ENCODE measurements at places on chromosomes 7 and 10. TPM values are rescaled to one million over a fixed set of nuclear protein-coding genes. Genes with fewer than 3 reads are reported as not detected.

- DNase-seq: no peak
Observed at GRCh38 chr10:110793886-110794285, 77.8 kb upstream of the PDCD4 start.

DNA sequence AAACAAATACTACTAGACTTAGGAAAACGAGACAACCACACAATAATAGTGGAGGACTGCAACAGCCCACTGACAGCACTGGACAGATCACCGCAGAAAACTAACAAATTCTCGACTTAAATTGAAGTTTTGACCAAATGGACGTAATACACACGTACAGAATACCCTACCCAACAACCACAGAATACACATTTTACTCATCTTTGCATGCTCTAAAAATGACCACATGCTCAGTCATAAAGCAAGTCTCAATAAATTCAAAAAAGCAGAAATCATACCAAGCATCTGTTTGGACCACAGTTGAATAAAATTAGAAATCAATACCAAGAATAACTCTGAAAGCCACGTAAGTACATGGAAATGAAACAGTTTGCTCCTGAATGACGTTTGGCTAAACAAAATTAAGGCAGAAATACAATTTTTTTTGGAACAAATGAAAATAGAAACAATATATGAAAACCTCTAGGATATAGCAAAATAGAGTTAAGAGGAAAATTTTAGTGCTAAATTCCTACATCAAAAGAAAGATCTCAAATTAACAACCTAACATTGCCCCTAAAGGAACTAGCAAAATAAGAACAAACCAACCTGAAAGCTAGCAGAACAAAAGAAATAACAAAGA is 30.6 kb downstream of the MAPK8 start:
- DNase-seq: no peak

- DNase-seq: no peak
Observed at GRCh38 chr10:2097937-2098336, 360.6 kb upstream of the ADARB2 start.

DNA sequence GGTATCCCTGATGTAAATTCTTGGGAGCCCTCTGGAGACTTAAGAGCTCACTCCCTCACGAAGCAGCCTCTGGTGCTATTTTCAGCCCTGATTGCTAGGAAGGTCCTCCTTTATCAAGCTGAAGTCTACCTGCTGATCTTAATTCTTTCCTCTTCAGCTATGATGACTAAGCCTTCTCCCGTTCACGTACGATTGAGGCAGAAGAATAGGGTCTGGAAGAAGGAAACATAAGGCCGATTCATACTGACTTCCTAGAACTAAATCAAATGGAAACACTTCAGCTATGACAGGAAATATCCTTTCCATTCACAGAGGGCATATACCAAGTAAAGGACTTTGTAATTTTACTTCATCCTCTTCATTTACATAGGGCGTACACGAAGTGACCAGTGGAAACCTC is 107.0 kb downstream of the CPXM2 start:
- DNase-seq: no peak

DNA sequence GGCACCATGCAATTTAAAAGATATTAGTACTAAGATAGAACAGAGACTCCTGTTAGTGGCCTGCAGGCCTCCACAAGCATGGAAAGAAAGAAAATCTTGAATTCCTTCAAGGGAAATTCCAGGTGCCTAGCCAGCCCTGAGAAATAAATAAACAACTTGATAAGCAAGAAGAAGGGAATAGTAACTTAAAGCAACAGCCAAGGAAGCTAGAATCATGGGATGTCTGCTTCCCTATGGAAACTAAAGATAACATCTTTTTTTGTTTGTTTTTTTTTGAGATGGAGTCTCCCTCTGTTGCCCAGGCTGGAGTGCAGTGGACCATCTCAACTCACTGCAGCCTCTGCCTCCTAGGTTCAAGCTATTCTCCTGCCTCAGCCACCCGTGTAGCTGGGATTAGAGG is 128.6 kb downstream of the SKIDA1 start:
- DNase-seq: no peak

DNA sequence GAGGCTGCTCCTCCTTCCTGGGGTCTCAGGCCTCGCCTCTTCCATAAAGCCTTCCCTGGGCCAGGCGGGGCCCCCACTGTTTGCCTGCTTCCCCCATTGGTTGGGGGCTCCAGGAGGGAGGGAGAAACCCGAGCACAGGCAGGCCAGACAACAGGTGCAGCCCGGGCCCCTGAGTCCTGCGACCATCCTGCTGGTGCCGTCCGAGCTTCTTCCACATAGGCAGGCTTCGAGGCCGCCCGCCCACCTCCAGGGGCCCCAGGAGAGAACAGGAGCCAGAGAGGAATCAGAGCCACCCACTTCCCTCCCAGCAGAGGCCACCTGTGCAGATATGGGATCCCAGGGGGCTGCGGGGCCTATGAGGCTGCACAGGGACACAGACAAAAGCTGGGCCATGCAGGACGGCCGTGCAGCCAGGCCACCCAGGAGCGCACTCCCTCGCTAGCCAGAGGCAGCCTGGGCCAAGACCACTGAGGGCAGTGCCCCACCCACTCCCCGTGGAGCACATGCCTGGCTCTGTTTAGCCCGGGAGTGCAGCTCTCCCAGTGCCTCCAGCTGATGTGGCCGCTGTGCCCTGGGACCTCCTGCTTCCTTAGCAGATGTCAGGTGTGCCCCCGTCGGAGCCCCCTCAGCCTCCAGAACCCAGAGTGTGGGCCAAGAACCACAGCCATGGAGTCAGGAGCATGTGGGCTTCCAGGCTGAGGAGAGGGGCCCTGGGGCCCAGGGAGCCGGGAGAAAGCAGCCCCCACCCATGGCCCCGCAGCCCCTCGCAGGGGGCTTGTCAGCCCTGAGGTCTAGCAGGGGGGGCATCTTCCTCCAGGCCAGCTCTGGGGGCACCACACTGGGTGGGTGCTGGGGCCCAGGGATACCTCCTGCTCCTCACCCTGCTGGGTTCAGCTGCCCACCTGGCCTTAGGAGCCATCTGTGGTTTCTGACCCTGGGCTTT is 59.9 kb upstream of the INPP5A start:
- DNase-seq: no peak

GRCh38 chr10:111455776-111456426 is 379.1 kb downstream of the ADRA2A start:
- no peak for DNase-seq

DNA sequence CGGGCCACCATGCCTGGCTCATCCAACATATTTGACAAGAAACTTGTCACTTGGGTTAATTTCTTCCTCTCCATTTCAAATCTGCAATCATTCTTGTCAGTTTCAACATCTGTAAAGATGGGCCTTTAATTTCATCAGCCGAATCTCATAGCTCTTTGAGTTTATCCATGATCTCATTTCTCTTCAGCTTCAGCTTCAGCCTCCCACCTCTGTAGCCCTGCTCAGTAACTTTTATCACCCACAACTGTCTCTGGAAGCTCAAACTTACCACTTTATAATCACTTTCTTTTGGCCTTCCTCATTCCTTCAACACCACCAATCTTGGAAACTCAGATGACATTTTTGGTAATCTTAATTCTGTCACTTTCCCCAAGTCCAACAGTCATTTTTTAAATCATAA is 83.2 kb downstream of the CPED1 start:
- no peak for DNase-seq

KCNIP2 gene
- 1.5 TPM for total RNA-seq

SPDYE5 gene
- total RNA-seq: not detected

OPN1SW gene
- total RNA-seq: not detected

CPN1 gene
- total RNA-seq: not detected

HMX2 gene
- not detected for total RNA-seq

VGF gene
- 2.5 TPM for total RNA-seq

EMX2 gene
- total RNA-seq: not detected

LIPJ gene
- not detected for total RNA-seq

CCNY gene
- 145 TPM for total RNA-seq
